Motor neuron (in vitro differentiated cells): ENCODE measurements at places on chromosomes 12 and 14. TPM values are rescaled to one million over a fixed set of nuclear protein-coding genes. Genes with fewer than 3 reads are reported as not detected.

GRCh38 chr12:87155621-87156020 lies 873.6 kb downstream of the C12orf50 start:
- ATAC-seq, result no peak

DNA sequence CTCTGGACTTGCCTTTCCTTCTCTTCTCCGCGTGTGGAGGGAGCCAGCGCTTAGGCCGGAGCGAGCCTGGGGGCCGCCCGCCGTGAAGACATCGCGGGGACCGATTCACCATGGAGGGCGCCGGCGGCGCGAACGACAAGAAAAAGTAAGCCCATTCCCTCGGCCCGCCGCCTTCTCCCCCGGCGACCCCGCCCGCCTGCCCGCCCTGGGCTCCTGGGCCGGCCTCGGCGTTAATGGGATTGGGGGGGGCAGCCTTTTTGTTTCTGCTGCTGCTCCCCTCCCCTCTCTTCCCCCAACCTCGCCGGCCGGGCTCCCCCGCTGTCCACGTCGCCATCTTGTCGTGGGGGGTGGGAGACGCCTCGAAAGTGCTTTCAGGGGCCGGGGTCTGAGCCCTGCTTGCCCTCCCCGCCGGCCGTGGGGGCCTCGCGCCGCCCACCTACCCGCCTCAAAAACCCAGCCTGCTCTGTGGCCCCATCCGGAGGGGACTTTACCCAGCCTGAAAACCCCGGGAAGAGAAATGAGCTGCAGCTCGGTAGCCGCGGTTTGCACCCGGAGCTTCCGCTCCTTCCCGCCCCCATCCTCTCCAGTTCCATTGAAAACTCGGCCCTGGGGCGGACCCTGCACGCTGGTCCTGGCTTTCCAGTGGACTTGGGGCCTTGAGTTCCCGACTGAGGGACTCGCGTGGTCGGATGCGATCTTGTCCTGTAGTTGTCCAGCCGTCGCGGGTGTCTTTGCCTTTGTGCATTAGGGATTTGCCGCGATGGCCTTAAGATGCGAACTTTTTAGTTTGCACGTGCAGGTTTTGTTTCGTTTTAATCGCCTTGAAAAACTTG lies 598 bp downstream of the HIF1A start:
- ATAC-seq, result peak; percentile 13

- no peak for ATAC-seq
Measured at GRCh38 chr12:101430456-101430855, 22.9 kb upstream of the ARL1 start.

- ATAC-seq, result no peak
Measured at GRCh38 chr12:113424915-113425823, 3.0 kb downstream of the SDSL start.

BCL11B gene
- total RNA-seq, result 0.09 and 0.16 TPM in 2 replicates
